EH (cell line): ENCODE measurements at places on chromosomes 1 and 21.
A peak's percentile ranks its signal among the peaks of the same experiment; 100 is the strongest.

GRCh38 chr1:25550683-25551310, 7.4 kb downstream of the LDLRAP1 start:
- DNase-seq = peak; percentile 86

DNA sequence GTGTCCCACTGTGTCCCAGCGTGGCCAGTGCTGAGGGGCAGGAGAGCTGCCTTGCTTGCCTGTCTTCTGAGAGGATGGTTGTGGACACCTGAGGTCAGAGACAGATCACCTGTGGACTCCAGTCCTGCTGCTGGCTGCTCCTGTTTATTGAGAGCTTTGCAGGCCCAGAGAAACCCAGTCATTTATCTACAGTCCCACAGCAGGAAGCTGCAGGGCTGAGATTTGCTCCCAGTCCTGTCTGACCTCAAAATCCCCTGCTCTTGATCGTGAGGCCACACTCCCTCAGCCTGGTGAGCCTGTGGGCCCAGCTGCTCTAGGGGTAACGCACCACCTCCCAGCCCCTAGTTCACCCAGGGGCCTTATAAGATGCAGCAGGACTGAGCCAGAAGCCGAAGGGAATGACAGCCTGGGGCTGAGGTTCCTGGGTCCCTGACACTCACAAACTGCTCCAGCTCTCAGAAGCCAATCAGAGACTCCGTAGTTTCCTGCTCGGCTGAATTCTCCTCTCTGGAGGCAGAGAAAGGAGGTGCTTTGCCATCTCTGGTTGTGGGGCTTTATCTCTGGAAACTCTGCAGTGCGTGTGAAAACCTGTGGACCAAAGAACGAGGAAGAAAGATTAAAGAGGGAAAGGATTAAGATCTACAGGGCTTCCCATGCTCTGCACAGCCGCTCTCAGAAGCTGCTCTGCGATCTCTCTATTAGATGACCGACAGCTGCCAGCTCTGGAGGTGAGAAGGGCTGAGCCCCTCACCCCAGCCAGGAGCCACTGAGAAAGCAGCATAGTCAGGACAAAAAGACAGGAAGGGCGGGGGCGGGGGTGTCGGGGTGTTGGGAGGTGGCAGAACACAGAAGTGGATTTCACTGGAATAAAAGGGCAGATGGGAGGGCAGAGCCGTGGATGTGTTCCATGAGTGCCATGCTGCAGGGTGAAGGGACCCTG, 39.1 kb downstream of the UBIAD1 start:
- DNase-seq = no peak

GRCh38 chr1:152657677-152658076, 5.5 kb upstream of the LCE2D start:
- no peak for DNase-seq

- DNase-seq = no peak
Measured at GRCh38 chr1:3226701-3227350, 157.8 kb downstream of the PRDM16 start.

- DNase-seq = peak; percentile 51
Measured at GRCh38 chr1:30106125-30106524, 617.3 kb downstream of the MATN1 start.

DNA sequence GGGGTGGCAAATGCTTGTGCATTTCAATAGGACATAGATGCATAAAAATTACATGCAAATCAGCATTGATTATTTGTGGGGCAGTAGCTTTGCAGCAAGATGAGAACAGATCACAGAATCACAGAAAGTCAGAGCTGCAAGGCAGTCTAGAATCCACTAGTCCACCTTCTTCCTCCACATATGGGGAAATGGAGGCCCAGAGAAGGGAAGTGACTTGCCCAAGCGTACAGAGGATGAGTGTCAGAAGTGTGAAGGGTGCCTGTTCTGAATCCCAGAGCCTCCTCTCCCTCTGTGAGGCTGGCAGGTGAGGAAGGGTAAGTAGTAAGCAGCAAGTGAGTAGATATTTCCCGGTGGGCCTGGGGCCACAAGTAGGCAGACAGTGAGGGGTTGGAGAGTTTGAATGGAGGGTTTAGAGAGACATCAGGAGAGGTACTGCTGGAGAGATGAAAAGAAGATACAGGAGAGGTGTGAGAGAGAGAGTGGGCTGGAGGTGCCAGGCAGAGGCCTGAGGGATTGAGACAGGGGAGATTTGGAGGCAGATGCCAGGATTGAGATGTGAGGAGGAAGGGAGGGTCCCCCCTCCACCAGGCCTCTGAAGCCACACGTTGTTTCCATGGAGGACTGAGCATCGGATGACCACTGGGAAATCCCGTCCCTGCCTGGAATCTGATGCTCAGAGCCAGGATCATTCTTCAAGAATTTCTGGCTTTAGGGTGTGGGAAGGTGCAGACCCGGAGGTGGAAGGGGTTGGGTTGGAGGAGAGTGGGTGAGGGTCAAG, 4.8 kb upstream of the MYOG start:
- DNase-seq = no peak

DNA sequence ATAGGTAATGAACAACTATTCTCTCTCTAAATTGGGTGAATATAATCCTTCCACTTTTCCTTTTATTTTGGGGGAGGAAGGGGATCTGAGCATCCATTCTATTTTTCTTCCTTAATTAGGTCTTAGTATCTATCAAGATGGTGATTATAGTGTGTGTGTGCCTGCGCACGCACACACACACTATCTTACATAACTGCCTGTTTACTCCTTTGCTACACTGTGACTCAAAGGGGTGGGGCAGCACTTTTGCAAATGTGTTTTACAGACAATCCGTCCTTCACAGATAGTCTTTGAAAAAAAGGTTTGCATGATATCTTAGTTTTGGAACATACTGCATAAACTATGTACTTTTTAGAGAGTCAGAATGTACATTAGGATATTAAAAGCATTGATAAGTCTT, 191.5 kb downstream of the SDCCAG8 start:
- peak; percentile 36 for DNase-seq

DNA sequence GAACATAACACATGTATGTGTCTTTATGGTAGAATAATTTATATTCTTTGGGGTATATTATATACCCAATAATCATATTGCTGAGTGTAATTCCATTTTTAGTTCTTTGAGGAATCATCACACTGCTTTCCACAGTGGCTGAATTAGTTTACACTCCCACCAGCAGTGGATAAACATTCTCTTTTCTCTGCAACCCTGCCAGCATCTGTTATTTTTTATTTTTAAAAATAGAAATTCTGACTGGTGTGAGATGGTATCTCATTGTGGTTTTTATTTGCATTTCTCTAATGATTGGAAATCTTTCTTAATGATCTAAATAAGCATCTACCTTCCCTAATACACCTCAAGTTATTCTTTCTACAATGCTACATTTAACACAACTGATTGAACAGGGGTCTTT, 346.2 kb upstream of the LYPLAL1 start:
- no peak for DNase-seq

GRCh38 chr1:66770694-66771093, 18.4 kb downstream of the DYNLT5 start:
- no peak for DNase-seq

GRCh38 chr1:181101581-181102226, 13.2 kb downstream of the IER5 start:
- peak; percentile 85 for DNase-seq

DNA sequence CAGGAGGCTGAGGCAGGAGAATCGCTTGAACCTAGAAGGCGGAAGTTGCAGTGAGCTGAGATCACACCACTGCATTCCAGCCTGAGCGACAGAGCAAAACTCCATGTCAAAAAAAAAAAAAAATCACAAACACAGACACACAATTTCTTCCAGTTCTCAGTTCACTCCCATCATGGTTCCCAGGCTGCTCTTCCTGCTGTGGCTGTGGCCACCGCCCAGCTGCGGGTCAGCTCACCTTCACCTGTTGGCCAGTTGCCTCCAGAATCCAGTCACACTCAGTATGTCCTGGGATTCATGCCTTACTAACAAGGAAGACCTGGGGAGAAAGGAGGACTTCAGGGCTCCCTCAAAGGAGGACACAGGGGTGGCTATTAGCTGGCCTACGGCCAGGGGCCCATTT, 45.9 kb upstream of the SLC25A33 start:
- DNase-seq = no peak

DNA sequence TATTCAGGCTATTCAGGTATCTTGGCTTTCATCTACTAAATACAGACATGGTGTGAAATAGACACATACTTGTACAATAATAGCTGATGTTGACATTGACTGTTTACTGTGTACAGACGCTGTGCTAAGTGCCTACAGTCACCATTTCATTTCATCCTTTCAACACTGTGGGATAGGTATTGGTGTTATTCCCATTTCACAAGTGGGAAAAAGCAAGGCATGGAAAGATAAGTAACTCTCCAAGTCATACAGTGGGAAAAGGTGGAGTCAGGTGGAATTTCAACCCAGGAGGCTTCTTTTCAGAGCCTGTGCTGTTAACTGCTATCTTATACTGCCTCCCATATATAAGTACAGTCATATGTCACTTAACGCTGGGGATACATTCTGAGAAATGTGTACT, 49.6 kb upstream of the ATP1A1 start:
- DNase-seq = no peak

- no peak for DNase-seq
Measured at GRCh38 chr1:17542645-17543044, 3.1 kb downstream of the ARHGEF10L start.

DNA sequence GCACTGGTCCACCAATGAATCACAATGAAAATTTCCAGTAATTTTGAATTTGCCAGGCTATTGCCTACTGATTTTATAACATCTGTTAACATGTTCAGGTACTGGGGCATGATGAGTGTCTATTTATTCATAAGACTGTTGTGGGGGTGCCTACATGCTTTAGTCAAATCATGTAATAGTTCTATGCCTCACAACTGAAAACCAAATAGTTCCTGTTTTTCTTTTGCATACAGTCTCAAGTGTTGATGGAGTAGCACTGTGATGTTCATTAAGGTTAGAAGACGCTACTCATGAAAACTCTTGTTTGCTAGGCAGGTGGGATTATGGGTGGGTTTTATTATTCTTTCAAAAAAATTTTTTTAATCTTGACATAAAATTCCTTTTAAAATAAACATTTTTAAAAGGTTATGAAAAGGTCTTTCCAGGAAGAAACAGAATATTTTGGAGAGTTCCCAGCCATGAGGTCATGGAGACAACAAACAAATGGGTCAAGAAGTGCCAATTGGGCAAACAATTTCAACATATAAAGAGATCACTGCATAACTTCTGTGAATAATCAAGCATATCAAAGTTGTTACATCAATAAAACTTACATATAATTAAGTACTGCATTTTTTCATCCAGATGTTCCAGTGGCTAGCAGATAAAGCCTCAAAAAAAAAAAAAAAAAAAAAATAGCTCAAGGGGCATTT, 40.2 kb upstream of the NHLH2 start:
- no peak for DNase-seq

DNA sequence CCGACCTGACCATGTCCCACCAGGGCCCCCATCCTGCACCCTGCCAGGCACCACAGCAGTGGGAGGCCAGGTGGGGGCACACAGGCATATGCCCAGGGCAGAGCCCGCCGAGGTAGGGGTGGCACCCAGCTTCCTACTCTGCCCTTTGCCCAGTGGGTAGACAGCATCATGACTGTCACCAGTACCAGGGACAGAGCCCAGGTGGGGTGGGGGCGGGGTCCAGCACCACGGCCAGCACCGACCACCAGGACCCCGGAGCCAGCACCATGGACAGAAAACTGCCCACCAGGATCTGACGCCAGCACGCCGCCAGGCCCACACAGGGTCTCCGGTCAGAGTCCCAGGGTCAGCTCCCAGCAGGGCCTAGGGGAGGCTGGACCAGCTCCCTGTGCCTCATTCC, 3.8 kb downstream of the TAS1R3 start:
- no peak for DNase-seq

DNA sequence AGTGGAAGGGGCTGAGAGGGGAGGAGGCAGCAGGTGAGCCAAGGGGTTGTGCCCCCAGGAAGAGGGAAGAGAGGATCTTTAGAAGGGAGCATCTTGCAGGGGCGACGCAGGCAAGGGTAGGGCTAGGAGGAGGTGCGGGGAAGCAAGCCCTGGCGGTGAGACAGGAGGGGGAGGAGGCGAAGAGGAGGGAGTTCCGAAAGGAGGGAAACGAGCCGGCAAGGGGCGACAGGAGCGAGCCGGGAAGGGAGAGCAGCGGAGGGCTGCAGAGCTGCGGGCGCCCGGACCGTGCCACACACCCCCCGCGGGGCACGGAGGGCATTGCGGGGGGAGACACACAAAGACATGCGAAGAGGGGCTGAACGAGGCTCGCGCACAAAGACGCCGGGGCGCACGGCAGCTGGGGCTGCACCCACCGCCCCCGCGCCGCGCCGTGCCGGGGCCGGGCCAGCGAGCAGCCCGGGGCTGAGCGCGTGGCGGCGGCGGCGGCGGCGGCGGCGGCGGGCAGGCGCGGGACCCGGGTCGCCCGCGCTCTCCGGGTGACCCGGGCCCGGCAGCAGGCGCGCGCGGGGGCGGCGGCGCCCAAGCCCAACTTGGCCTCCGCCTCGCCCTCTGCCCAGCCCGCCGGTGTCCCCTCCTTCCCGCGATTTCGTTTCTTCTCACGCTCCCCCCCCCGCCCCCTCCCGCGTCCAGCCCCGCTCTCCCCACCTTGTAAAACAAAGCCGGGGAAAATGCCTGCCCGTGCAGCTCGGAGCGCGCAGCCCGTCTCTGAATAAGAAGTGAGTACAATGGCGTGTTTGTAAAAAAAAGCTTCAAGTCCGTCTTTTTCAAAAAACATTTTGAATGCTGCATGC, at the start of gene KCNK2:
Gene KCNK2, plus strand, starts transcription at position 206 of the 851 bp plus-strand sequence. CDS start 649 bp downstream, outside the sequence.
- peak; percentile 50 for DNase-seq

DNA sequence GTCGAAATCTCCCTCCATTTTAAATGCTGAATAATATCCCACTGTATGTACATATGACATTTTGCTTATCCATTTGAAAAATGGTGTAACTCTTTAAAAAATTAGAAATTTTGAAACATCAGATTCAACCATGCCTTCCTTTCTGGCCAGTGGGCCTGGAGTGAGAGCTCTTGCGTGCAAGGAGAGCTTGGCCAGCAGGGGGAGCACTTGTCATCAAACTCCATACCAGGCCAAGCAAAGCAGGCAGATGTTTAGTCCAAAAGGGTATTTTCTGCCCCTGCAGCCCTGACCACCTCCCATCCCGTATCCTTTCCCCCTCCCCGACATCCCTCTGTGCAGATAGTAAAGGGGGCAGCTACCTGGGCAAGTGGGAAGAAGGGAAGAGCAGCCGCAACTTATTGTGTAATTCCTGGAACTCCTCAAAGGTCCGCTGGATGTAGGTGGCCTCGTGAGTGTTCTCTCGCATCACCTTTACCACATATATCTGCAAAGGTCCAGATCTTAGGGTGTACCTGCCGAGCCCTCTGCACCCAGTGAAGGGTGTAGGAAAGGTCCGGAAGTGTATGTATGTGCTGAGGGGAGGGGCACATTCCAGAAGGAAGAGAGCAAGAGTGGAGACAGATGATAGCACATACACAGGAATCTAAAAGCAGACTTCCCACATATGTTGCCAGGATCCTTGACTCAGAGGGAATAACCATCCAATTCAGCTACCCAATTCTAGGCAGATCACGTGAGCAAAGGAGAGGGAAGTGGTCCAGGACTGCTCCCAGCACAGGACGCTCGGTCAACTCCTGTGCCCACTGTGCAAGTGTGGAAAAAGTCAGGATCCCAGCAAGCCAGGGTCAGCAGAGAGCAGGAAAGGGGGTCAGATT, 19.9 kb upstream of the PPP1R15B start:
- DNase-seq = peak; percentile 77

DNA sequence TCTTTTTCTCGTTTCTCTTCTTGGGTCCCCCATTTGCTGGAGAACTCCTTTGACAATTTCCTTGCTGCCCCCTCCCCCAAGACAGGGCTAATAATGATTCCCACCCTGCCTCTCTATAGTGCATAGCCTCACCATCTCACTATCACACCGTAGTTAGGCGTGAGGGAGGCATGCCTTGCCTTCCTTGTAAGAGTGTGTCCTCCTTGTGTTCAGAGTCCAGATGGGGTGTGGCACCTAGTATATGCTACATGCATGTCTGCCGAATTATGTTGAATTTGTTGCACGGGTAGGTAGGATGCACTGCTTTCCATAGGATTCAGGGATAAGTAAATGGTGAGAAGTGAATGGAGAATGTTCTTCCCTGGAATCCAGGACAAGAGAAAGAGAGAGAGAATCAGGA, 219.4 kb downstream of the TNR start:
- DNase-seq = no peak
